ENCODE measurements at places on chromosomes 7 and 10. TPM values are rescaled to one million over a fixed set of nuclear protein-coding genes. Genes with fewer than 3 reads are reported as not detected.

REEP3 gene
- 60.3 TPM for total RNA-seq

DNA sequence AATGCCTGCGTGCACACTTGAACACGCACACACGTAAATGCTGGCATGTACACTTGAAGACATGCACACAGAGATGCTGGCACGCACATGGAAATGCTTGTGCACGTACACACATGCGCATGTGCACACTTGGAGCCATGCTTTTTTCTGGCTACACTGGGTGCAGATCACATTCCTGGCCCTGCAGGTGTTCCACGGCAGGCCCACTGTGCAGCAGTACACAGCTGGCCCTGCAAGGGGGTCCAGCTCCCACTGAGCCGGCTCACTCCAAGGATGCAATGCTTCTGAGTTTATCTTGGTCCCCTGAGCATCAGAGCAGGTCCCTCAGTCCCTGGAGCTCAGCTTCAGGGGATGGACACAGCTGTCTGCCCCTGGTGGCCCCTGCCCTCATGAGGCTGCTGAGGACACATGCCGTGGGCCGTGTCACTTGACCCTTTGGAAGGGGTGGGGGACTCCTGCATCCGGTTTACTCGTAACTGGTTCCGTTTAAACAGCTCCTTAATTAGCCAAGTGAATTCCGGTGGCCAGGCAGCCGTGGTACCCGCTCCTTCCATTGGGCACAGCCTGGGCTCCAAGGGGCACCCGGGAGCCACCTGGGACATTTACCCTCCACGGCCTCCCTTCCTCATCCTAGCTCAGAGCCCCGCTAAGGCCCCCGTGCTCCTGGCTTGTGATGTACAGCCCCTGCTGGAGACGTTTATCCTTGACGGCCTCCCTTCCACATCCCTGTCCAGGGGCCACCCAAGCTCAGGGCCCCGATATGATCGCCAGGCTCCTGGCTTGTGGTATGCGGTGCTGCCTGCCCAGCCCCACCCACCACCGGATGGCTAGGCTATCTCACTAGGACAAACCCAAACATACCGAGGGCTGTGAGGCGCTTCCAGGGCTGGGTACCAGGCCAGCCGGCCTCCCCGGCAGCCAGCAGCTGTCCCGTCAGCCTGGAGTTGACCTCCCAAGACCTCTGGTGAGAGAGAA, 39.5 kb upstream of the DPYSL4 start:
- no peak for DNase-seq

DNA sequence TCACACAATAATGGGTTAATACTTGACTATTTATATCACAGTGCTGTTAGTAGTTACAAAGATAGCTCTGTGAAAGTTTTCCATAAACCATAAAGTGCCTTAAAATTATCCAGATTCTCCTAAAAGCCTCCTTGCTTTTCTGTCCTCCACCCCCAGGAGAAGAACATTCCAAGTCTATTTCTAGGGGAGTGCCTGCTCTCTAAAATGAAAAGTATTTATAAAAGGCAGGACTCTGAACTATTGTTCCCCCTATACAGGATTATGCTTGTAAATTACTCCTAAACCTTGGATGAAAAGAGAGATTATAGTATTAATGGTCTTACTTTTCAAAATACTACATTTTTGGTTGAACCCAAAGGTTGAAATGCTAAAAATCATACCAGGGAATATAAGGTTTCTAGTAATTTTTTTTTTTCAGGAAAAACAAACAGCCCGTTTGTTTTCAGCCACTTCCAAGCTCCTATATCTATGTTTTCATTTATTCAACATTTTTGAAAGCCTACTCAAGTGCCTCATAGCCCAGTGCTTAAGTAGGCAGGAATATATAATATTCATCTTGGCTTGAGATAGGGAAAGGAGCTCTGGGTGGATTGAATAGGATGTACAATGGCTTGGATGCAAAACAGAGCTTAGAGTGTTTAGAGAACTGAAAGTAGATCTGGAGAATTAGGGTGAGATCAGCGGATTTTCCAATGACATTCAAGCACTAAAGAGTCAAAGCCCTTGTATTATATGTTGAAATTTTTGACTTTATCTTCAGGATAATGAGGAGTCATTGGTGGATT, 320.7 kb downstream of the GPR37 start:
- no peak for DNase-seq

DNA sequence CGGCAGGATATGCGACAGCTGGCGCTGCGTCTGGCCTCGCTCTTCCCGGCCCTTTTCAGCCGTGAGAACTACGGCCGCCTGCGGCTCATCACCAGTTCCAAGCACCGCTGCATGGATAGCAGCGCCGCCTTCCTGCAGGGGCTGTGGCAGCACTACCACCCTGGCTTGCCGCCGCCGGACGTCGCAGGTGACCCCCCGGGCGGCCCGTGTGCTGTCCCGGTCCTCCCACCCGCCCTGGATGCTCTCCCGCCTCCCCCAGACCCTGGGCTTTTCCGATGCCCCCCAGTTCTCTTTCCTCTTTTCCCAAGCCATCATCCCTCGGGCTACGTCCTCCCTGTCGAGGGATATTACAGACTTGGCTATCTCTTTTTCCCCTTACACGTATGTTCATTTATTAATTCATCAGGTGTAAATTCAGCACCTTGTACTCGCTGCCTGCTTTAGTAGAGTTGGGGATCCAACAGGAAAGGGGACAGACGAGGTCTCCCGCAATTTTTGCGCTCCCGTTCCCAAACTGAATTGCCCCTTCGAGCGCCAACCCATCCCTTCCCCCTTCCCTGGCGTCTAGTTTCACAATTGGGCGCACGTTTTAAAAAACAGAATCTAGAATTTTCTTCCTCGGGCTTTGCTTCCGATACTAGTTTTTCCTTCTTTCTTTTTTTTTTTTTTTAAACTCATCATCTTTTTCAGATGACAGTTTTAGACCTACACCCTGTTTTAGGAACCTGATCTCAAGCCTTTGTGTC, 846 bp downstream of the MINPP1 start:
- DNase-seq, result peak; percentile 44

- DNase-seq, result no peak
These were observed 316.7 kb upstream of the SORCS1 start for GRCh38 chr10:107481224-107481623.

DNA sequence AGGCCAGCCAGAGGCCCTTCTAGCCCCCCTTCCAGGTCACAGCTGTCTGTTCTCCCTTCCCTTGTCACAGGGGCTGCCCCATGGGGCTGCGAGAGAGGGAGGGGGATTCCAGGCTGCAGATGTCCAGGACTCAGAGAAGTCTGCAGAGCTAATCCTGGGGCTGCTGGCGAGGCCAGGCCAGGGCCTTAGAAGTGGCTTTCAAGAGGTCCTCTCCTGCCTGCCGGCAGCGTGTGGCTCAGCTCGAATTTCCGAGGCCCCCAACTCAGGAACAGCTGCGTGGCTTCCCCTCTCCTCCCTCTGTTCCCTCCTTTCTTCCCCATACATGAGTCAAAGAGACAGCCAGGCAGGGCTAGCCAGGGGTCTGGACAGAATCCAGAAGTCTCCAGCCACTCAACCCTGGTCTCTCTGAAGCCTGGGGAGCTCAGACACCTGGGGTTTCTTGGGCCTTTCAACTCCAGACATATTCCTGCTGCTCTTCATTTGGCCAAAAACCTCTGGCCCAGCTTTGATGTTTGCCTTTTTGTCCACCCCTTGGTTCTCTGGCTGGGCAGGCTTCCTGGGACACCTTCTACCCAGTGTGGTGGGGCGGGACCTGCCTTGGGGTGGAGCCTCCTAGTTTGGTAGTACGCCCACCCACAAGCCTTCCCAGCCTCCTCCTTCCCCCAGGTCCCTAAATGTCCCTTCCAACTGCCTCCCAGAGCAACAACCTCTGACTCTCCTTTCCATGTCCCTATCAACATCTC, 21.8 kb upstream of the EIF5AL1 start:
- no peak for DNase-seq

DNA sequence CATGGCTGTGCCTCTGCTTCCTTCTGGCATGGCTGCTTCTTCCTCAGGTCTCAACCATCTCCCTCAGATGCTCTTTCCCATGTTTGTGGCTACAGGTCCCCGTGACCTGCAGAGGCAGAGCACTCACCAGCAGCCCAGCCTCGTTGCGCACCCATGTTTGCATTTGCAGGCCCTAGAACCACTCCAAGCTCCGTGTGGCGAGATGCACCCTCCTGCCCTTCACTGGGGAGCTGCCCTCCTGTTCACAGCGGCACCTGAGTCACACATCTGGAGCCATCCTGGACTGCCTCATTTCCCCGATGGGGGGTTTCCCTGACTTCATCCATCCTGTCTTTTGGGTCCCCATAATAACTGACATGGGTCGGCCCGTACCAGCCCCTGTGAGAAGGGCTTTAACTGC, 35.9 kb downstream of the EGFR start:
- DNase-seq, result no peak

DNA sequence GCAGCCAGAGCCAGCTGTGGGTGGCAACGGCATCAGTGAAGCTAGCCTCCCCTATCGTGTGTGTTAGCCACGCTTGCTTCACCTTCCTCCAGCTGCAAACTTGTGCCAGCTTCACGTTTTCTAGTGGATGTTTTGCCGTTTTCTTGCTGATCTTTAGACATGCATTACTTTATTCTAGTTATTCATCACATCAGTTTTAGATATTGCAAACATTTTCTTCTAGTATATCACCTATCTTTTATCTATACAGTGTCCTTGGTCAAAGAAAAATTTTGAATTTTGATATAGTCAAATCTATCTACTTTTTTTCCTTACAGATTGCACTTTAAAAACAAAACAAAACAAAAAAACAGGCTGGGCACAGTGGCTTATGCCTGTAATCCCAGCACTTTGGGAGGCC, 6.7 kb upstream of the PAPOLB start:
- DNase-seq, result no peak
